ENCODE measurements at places on chromosomes 1 and 21.

DNA sequence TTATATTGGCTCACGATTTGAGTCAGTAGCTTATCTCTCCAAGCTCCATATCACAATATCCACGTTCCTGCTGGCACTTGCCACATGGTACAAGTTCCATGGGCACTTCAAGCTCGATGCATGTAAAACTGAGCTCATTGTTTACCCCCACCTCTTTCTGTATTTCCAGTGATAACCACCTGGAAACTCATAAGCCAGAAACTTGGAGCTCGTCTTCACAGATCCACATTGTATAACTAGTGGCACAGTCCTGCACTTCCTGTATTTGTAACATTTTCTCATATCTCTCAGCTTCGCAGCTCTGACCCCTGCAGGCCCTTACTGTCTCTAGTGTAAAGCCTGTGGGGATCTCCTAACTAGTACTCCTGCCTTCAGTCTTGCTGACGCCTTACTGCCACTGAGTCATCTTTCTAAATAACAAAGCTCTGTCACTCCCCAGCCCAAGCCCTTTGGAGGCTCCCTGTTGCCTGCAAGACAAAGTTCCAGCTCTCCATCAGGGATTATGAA, 6.5 kb upstream of the C2CD4D start:
- DNase-seq = no peak

- DNase-seq = no peak
Observed at GRCh38 chr1:54265659-54266058, 65.7 kb downstream of the MRPL37 start.

DNA sequence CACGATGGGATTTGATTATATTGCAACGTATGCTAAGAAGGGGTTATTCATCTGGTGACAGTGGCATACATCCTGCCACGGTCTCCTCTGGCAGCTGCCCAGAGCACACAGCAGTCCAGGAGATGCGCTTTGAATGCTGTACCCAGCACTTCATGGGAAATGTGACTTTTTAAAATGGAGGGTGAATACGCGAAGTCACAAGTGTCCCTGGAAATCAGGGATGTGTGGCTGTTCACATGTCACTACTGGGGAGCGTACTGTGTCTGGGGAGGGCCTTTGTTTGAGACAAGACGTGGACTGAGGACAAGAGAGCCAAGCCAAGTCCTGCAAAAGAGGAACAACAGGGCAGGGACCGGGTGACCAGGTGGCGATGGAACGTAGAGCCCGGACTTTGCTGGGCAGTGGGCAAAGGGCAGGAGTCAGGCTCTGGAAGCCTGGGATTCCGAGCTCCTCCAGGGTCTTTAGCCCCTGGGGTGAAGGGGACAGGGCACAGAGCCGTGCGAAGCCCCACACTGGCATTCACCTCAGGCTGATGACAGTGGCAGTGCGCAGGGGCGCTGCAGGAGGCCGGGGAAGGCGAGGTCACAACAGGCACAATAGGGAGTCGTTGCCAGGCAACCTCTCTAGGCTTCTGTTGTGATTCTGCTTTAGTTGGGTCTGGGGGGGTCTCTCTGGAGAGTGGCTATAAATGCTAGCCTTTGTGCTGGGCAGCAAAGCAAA, 11.4 kb upstream of the ZBTB21 start:
- no peak for DNase-seq

- no peak for DNase-seq
Observed at GRCh38 chr1:86542631-86543030, 4.2 kb upstream of the CLCA4 start.

DNA sequence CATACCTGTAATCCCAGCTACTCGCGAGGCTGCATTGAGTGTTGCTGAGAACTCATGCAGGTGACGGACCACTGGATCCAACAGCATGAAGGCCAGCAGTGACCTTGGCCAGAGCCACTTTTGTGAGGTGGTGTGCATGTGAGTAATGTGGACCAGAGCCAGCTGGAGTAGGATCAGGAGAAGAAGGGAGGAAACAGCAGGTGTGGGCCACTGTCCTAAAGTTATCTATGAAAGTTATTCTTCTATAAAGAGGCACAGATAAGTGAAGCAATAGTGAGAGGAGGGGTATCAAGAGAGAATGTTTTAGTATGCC, 47.8 kb downstream of the TCP10L start:
- no peak for DNase-seq

Data from T1000 (cell line).